ENCODE measurements at places on chromosomes 3 and 15.

DNA sequence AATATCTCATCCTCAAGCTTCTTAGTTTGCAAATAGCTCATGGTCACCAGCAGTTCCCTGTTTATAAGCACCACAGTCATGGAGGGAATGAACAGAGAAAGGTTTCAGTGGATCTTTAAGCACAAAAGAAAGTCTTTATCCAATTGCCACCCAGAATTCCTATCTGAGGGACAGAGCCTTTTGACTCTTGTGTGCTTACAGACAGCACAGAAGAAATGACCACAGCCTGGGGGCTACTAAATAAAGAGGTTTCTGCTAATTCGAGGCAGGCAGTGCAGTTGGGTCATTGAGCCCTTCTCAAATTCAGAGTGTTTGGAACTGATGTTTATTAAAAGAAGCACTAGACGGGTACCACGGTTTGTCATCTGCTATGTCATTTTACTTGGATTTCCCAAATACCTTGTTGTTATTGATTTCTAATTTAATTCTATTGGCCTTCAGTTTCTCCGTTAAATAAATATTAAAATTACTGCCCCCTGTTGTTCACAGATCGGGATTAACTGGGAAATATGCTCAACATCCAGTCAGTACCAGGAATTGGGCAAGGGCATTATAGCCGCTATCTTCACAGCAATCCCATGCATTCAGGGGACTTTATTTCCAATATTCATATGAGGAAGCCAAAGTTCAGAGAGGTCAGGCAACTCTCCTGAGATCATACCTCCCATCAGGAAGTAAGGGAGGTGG is 3.6 kb downstream of the PRICKLE2 start:
- DNase-seq: no peak

GRCh38 chr15:50261981-50262380 is 3.5 kb downstream of the HDC start:
- peak; percentile 41 for DNase-seq

- DNase-seq: peak; percentile 31
Observed at GRCh38 chr3:78988324-78988723, 779.5 kb downstream of the ROBO1 start.

GRCh38 chr15:41648097-41648496 is 12.1 kb upstream of the MGA start:
- no peak for DNase-seq

- no peak for DNase-seq
Observed at GRCh38 chr15:56723787-56724186, 9.5 kb downstream of the ZNF280D start.

DNA sequence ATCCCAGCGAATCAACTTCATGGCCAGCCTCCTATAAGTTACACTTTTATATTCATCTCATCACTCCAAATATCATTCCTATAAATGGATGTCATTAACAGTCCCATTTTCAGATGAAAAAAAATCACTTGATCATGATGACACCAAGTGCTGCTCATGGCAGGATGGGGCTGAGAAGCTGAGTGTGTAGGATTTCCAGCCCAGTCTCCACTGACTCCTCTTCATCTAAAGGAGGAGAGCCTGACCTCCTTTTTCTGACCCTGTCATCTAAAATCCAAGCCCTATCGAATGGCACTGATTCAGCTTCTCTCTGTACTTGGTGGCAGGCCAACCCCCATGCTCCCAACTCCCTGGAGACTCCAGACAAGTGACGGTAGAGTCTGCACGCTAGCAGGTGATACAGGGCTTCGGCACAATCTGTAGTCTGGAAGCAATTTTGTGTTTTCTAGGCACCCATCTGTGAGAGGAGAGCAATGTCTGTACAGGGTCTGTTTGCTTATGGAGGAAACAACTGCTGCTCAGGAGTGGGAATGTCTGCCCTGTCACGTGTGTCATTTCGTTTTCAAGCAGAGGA is 103.2 kb downstream of the EPHB1 start:
- no peak for DNase-seq

DNA sequence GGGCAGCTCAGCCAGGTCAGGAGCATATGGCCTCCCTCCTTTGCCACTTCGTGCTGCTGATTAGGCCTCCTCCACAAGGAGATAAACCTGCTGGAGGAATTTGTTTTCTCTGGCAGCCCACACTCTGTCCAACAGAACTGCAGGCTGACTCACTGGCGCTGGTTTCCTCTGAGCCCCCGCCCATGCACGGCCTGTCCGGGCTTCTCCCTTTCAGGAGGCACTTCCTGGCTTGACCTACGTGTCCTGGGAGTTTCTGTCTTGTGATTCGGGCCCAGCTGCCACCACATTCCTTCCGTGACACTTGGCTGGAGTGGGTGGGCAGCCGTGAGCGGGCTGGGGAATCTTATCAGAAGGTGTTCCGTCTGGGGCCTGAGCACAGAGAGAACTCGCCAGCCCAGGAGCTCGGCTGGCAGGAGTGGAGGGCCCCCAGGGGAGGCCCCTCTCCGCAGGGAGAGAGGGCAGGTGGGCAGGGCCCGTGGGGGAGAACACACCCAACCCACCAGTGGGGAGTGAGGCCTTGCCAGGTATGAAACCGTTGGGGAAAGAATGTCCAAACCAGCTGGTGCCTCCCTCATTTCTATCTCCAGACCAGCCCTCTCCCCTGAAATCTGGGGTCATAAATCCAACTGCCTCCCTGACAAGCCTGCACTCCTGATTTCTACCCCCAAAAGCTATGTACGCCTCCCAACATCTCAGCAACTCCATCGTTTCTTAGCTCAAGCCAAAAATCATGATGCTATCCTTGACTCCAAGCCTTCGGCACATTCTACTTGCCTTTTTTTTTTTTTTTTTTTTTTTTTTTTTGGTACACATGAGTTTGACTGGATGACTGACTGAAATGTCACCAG is 110.6 kb upstream of the MEF2A start:
- no peak for DNase-seq

- no peak for DNase-seq
Observed at GRCh38 chr15:71761649-71762048, 48.7 kb upstream of the NR2E3 start.

DNA sequence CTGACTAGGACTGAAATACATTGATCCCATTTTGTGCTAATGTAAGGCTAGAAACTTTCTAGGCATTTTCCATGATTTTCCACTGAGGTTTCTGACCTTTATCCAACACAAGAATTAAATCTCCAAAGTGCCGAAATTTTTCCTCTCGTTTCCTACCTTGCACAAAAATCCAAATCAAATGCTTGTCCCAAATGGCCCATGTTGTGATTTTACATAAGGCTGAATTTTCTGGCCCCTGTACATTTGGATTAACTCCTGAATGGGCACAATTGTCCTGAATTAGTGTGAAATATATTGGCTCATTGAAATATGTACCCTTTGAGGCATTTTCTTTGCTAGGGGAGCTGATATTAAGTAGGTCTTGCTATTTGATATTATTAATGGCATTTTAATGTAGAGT is 105.6 kb upstream of the CBLB start:
- no peak for DNase-seq

GRCh38 chr3:88059380-88060170 is 520 bp downstream of the ZNF654 start:
- peak; percentile 28 for DNase-seq

DNA sequence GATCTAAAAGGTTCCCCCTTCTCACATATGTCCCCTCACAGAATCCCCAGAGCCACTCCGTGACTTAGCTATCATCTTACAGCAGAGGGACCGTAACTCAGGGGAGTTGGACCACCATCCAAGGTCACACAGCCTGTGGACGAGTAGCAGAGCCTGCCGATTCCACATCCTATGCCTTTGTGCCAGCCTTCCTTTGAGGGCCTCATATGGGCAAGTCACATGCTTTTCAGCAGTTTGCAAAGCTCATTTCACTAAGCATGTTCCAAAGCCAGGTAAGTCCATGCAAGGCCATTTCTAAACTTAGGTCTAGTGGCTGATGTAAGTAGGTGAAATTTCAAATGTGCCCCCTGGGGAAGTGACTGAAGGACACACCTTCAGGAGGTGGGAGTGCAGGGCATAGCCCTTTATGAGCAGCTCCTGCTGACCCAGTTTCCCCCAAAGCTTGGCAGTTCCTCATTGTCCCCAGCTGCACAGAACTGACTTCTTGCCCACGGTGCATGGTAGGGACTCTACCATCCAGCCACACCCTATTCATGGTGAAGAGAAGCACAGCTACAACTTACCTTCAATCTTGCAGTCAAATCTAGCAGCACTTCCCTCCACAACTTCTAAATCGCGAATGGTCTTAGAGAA is 33.3 kb upstream of the HACD2 start:
- peak; percentile 76 for DNase-seq

DNA sequence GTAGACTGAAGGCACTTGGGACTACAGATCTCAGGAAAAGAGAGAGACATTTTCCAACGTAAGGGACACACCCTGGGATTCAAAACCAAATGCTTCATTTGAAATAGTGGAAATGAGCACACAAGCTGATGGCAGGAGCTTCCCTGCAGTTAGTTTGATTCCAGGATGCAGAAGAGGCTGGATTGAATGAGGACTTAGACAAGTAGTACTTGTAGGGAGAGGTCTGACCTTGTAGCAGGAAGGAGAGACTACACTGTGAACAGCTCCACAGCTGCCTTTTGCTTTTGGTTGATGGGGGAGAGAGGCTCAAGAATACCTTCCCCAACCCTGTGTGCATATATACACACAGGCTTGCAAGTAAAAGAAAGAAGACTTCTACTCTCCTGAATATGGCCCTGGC is 51.5 kb downstream of the PDE8A start:
- no peak for DNase-seq

DNA sequence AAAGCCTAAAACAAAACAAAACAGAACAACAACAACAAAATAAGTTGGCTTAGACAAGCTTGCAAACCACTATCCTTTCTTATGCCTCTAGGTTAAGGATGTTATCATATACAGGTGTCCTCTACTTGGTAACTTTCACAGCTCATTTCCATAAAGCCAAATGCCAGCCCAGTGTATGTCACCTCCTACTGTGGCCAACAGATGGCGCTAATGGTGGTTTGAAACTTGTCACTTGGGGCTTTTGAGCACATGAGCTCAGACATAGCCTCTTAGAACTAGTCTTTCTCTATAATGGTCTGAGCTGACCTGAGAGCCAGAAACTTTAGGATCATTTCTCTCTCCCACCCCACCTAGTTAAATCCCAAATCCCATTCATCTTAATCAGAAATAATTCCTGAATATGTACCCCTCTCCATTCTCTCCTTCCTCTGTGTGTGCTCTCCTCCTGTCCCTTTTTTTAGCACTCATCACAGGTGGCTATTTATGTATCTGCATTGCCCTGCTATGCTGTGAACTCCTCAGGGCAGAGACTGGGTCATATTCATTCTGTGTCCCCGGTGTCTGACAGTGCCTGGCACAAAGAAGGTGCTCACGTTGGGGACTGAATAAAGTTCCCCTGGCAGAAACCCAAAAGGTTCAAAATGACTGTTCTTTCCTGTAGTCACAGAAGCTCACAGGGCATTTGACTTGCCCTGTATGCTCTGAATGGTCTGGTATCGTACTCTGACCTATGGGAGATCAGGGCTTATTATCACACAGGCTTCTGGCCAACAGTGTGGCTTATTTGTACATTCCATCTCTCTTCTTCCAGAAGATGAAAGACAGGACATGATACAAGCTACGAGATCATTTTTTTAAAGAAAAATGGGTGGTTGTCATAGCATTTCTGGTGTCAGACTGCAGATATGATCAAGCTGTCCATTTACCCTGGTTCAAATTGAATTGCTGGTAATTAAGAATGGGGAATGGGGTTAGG is 319.3 kb upstream of the AZI2 start:
- peak; percentile 75 for DNase-seq

DNA sequence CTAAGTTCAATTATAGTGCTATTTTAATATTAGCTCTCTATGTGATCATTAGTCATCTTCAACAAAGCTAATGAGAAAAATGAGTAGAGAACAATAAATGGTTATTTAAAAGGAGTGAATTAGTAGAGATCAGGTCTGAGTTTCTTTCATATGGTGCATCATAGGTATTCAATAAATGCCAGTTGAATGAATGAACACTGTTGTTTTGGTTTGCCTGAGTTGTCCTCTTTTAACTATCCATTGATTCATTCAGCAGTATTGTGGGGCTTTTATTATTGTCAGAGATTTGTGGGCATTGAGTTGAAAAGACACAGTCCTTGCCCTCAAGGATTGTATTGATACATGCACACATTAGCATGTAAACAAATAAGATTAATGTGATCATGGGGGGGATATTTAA is 88.2 kb downstream of the AGBL1 start:
- no peak for DNase-seq

- no peak for DNase-seq
Observed at GRCh38 chr15:81511138-81511537, 137.1 kb upstream of the TMC3 start.

- DNase-seq: no peak
Observed at GRCh38 chr15:77074350-77074749, 3.4 kb upstream of the TSPAN3 start.

GRCh38 chr15:37599156-37599555 is 335.3 kb upstream of the TMCO5A start:
- no peak for DNase-seq

DNA sequence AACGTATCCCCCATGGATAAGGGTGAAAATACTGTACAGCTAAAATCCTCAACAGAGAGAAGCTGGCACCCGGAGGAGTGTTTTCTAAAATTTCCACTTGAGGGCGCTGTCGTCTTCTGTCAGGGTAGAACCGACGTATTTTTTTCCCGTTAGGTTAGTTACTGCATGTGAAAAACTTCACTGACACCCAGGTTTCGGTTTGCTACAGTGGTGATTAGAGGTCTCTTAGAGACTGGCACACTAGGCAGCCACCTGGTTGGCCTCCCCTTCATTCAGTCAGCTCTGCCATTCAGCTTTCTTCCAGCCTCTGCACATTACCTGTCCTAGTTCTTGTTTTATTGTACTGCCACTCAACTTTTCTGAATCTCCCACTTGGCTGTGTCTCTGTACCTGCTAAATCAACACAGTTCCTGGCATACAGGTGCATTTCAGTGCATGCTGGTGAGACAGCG is 18.4 kb downstream of the CCK start:
- peak; percentile 79 for DNase-seq

DNA sequence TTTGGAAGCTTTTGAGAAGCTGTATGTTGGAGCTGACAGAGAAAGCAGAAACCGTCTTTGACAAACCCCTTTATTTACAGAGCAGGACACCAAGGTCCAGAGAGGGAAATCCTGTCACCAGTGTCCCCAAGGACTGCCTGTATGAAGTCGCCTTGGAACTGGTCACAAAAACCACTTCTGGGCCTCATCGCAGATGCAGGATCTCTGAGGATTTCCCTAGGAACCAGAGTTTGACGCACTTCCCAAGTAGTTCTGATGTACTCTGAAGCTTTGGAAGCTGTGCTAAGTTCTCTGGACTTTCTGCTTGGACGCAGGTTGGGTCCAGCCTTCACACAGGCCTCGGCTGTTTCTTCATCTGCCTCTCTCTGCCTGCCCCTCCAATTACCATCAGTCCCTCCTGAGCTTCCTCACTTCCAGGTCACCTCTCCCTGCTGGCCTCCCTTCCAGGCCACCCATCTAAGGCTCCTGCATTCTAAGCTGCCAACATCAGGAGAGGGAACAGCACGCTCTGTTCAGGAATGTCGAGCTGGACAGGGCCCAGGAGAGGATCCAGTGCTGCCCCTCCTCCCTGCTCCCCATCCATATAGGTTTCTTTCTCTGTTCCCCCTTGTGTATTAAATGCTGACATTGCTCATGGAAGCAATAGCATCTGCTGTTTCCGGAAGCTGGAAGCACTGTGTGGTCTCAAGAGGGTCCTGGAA is 270.8 kb downstream of the OPA1 start:
- DNase-seq: no peak

Data from Kasumi-1 (cell line).